Head of caudate nucleus (tissue), 42 donors: ENCODE measurements at places on chromosomes 12 and 14.
A peak's percentile ranks its signal among the peaks of the same experiment; 100 is the strongest.

DNA sequence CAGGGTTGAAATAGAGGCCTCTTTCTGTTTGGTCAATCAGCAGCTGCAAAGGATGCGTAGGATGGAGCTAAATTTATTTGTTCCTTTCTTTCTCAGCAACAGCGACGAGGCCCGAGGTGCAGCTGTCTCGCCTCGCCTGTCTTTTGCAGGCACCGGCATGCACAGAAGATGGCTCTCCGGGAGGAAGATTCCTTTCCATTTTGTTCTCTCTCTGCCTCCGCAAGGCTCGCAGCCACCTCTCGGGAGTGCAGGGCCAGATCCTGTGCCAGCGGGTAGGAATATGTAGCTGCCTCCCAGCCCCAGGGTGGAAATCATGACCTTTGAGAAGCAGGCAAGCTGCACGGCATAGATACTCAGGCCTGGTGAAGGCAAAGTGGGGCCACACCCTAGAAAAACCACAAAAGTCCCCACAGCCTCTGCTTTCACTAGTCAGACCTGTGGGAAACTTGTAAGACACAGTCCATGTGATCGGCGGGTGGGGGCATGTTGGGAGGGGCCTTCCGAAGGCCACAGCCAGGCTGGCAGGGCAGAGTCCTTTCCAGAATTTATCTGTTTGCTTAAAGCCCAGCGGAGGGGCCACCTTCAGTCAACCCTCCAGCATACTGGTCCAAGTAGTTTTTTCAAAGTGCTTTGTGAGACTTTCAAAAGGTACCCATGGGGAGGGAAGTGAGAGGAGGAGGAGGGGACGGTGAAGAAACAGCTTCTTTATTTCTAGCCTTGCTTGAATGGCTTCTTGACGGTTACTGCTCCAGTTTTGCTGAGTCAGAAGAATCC, at the start of gene MAP1LC3B2:
Gene MAP1LC3B2, plus strand, starts transcription at position 220 of the 774 bp plus-strand sequence. CDS start 16,562 bp downstream, outside the sequence.
- DNase-seq = peak; percentile 36

DNA sequence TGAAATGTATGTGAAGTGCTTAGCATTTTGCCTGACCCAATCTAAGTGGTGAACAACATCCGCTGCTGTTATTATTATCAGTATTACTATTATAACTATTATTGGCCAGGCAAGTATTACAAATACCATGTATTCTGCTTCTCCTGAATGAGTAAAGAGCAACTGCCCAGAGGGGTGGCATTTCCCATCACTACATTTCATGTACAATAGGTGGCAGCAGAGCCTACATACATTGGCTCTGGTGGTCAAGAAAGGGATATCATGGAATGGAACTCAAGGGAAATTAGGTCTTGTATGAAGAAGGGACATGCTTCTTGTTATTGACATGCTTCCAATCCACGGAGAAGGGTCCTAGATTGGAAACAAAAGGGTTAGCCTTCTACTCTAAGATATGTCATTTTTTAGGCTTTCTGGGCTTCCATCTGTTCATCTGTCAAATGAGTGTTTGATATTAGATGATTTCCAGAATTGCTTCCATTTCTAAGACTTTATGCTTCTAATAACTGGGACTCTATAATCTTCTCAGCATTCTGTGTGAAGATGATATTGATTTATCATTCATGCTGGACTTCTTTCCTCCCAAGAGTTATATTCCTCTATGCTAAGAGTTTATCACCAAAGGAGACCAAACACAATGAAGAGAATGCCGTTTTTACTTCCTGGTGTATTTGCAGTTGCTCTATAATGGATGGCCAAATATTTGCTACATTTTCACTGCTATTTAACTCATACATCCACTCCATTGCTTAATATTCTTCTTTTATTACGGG, 239.1 kb downstream of the SSPN start:
- no peak for DNase-seq

- no peak for DNase-seq
Measured at GRCh38 chr14:71716041-71716772, 216.0 kb upstream of the RGS6 start.

- peak; percentile 15 for DNase-seq
Measured at GRCh38 chr12:3416670-3417069, 74.3 kb upstream of the PRMT8 start.

DNA sequence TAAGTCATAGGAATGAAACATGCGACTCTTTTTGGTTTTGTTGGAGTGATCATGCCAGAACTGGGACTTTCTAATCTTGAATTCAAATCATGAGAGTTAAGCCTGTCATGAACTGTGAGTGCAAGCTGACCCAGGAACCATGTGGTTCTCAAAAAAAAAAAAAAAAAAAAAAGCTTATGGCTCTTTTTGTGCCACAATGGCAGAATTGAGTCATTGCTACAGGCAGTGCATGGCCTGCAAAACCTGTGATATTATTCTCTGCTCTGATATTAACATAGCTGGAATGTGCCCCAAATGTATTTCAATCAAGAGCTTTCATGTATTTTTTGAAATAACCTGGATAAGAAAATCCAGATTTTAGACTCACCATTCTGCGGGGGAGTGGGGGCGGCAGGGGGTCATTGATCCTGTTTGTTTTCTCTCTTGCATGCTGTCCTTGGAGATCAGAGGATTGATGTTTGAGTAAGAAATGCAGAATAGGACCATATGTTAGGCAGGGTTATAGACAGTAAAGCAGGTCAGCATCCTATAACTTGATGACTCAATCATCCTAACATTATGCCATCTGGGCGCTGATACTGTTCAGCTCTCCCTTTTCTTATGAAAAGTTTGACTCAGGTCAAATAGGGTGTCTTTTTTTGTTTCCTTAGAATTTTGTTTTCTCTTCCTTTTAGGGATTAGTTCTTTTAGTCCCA, 797.4 kb downstream of the DIO2 start:
- DNase-seq = no peak

- DNase-seq = no peak
Measured at GRCh38 chr12:46402451-46402850, 29.9 kb upstream of the SLC38A2 start.

DNA sequence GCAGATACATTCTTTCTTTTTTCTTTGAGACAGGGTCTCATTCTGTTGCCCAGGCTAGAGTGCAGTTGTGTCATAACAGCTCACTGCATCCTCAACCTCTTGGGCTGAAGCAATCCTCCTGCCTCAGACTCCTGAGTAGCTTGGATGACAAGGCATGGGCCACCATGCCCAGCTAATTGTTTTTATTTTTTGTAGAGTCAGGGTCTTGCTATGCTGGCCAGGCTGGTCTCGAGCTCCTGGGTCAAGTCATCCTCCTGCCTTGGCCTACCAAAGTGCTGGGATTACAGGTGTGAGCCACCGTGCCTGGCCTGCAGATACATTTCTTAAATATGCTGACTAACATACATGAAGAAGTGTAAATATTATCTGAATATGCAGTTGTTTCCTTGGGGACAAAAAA, 115.8 kb downstream of the HECTD4 start:
- DNase-seq = no peak

GRCh38 chr12:109697877-109698468, 15.7 kb upstream of the FAM222A start:
- no peak for DNase-seq

GRCh38 chr12:122117979-122118378, 39.4 kb downstream of the MLXIP start:
- no peak for DNase-seq

DNA sequence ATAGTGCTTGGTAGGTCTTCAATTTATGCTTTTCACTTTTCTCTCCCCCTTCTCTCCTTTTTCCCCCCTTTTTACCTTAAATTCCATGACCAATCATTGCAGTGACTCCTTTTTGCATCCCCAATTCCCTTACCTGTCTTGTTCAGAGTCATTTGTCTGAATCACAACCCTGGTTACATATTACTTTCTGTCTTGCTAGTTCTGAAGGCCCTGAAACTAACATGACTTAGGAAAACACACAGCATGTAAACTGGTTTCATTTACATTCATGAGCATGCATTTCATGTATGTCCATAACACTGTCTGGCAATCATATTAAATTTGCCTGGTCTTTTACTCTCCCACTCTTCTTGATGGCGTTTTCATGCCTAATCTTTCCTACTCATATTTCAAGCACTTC, 20.3 kb upstream of the FOXG1 start:
- no peak for DNase-seq

GRCh38 chr14:104977681-104978653, at the start of gene AHNAK2:
Gene AHNAK2, minus strand, starts transcription at chr14:104978374. Its CDS starts 137 bp downstream, at chr14:104978237.
- DNase-seq = peak; percentile 59

GRCh38 chr12:14927267-14927666, 11.1 kb downstream of the ERP27 start:
- DNase-seq = no peak
